Skin of body (tissue), 3 donors: ENCODE measurements at places on chromosomes 1 and 21. TPM values are rescaled to one million over a fixed set of nuclear protein-coding genes. Genes with fewer than 3 reads are reported as not detected.

The ELAPOR1 gene
- 3.5 TPM for total RNA-seq

The PADI4 gene
- 10.4 TPM for total RNA-seq

The GPR52 gene
- 3.6 TPM for total RNA-seq

The ATP6V1G3 gene
- total RNA-seq = not detected

The CSF3R gene
- 21.7 TPM for total RNA-seq

The NHLH1 gene
- total RNA-seq = 0.20 TPM

The KCNA3 gene
- 0.30 TPM for total RNA-seq

The CNR2 gene
- 0.10 TPM for total RNA-seq

The TMCO4 gene
- total RNA-seq = 6.1 TPM

- DNase-seq = no peak
Measured at GRCh38 chr1:223245411-223245810, 102.4 kb upstream of the TLR5 start.

GRCh38 chr1:195345149-195345548 is 1263.1 kb downstream of the KCNT2 start:
- no peak for DNase-seq

GRCh38 chr1:243903041-243903440 is 53.0 kb upstream of the AKT3 start:
- no peak for DNase-seq

GRCh38 chr1:211196880-211197279 is 62.3 kb upstream of the RCOR3 start:
- DNase-seq = no peak

DNA sequence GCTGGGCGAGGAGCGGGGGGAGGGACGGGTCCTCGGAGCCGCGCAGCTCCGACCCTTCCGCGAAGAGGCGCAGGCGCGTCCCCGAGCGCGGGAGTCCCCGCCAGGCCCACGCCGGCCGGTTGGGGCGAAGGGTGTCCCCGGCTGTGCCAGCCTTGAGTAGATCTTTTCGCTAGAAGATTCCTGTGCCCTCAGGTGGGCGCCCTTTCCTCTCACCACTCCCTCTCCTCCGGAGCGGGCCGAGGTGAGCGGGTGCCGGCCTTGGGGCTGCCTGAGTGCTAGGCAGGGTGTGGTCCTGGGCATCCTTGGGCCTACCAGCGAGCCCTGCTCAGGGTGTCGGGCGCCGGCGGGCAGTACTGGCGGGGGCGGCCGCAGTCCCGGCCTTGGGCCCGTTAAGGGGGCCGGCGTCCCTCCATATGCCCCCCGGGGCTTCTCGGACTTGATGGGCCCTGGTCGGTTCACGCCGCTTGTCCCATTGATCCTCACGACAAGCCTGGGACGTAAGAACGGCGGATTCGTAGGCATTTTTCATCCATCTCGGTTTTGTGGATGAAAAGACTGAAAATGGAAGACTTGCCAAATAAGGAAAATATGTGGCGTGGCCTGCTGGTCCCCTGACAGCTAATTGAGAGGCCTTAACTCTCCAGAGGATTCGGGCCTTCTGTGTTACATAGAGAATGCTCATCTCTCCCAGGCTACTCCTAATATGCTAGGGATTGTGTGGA is 712 bp downstream of the DEGS1 start:
- DNase-seq = peak; percentile 49

- no peak for DNase-seq
Measured at GRCh38 chr1:151508833-151509232, 2.4 kb upstream of the CGN start.

GRCh38 chr1:87598429-87598828 is 269.7 kb downstream of the LMO4 start:
- no peak for DNase-seq

GRCh38 chr21:42472521-42472920 is 23.5 kb downstream of the RSPH1 start:
- no peak for DNase-seq

GRCh38 chr1:158969855-158970254 is 38.5 kb downstream of the PYHIN1 start:
- no peak for DNase-seq

- no peak for DNase-seq
Measured at GRCh38 chr1:233843525-233844204, 60.8 kb upstream of the SLC35F3 start.

GRCh38 chr1:193456811-193457280 is 270.4 kb upstream of the B3GALT2 start:
- no peak for DNase-seq

DNA sequence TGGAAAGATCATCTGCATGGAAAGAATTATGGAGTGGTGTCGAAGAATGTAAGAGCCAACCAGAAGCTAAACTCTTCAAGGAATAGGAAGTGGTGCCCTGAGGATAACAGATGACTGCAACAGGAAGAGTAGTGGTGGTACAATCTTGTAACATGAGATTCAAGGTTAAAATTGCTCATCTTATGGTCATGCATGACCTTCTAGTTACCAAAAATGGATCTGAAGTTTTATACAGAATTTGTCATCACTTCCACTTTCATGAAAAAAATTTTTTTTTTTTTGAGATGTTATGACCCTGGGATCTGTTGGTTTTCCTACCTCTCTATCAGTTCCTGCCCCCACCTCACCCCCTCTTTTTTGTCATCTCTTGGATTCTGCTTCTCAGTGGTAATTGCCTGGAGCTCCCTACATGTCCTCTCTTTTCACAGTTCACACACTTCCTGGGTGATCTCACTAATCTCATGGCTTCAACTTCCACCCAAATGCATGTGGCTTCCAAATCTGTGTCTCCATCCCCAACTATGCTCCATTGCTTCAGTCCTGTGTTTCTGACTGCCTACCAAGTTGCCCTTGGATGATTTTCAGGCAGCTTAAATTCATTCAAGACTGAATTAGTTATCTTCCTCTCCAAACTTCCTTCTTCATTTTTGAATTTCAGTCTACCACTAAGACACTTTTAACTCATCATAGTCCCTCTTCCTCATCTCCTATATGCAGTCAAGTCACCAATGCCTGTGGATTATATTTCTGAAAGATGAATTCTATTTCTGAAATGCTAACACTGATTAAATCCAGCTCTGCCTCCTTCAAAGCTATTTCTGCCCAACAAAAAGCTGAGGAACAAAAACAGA is 48.4 kb downstream of the SLAMF6 start:
- DNase-seq = no peak

- no peak for DNase-seq
Measured at GRCh38 chr21:33643658-33644311, 1.5 kb downstream of the ITSN1 start.

DNA sequence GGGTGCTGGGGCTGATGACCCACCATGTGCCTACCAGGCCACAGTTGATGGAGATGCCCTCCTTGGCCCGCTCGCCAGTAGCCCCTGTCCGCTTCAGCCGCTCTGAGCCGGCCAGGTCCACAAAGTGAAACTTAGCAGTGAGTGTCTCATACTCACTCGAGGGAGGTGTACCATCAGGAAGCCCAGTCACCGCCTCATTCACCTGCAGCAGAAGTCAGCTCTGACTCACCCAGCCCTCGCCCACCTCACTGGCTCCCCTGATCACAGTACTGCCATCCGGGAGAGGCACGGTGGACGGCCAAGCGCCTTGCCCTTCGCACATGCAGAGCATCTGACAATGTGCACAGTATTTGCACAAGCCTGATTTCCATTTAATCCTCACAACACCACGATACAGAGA is 18.8 kb downstream of the KIF21B start:
- DNase-seq = no peak

- no peak for DNase-seq
Measured at GRCh38 chr1:95034506-95034905, 38.2 kb downstream of the ALG14 start.

- DNase-seq = peak; percentile 26
Measured at GRCh38 chr1:108512239-108513043, 47.5 kb upstream of the EEIG2 start.

DNA sequence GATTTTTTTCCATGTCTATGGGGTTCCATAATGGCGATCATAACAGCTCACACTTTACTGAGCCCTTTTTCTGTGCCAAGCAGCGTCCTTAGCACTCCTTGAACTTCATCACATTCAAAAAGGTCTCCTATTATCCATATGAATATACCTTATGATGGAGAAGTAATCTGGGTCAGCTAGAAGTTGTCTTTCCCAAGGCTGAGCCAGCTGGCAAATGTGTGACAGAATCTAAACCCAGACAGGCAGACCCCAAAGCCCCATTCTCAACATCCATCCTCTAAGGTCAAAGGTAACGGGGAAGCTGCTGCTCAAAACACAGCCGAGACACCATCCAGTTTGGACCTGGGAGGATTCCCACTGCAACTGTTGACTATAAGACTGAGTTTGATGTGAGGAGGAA is 249.6 kb downstream of the PRDM2 start:
- no peak for DNase-seq

DNA sequence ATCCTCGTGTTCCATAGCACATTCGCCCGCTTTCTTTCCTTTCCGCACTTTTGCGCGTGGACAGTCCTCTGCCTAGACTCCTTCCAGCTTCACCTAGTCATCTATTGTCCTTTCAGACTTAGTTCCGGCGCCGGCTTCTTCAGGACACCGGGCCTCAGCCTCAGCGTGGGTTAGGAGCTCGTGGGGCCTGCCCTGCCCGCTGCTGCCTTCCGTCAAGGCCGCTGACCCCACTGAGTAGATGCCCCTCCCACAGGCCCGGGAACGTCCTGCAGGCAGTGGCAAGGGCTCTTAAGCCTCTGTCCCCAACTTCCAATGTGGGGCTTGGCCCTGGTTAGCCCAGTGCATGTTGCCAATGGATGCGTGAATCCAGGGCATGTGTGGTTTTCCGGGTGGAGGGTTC is 11.4 kb downstream of the DMRTB1 start:
- DNase-seq = no peak

- no peak for DNase-seq
Measured at GRCh38 chr1:117814856-117815797, 114.3 kb downstream of the GDAP2 start.

DNA sequence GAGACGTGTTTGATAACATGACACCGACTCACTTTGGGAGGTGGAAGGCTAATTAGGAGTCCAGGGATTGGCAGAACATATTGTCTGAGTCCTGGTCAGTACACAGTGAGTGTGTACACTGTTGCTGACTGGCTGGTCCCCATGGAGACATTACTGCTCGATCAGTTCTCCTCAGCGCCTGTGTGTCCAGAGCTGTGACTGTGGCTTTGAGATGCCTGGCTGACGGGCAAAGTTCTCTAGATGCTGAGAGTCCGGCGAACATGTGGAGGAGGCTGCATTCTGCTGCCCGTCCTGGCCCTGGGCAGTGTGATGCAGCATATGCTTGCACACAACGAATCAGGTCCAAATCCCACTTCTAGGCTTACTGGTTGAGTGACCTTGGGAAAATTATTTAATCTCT is 280.1 kb upstream of the ST6GALNAC5 start:
- DNase-seq = no peak

GRCh38 chr1:111471012-111471411 is 2.8 kb upstream of the C1orf162 start:
- no peak for DNase-seq

DNA sequence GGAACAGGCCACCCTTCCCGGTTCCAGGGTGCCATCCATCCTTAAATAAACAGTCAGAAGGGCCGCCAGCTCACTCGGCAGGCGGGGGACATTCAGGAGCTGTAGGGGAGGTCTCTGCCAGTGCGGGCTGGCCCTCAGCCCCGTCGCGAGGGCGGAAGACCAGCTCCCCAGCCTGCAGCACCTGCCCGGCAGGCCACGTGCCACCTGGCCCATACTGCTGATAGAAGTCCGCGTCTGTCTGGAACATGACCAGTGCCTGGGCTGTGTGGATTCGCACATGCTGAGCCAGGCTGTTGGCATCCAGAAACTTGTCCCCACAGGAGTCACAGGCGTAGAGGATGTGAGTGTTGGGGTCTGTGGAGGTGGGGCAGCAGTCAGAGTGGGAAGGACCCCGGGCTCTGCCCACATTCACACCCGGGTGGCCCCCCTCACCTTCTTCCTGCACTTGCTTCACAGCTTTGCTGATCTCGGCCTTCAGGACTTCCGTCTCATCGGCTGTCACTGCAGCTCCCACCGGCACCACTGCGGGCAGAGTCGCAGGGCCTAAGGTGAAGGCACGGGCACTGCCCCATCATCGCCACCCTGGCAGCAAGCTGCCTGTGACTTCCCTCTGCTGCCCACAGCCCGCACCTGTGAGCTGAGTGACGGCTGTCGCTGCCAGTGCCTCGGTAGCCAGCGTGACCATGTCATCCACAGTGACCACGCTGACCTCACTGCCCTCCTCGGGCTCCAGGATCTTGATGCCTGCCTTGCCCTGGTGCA is 33.8 kb downstream of the ZBTB17 start:
- DNase-seq = no peak

DNA sequence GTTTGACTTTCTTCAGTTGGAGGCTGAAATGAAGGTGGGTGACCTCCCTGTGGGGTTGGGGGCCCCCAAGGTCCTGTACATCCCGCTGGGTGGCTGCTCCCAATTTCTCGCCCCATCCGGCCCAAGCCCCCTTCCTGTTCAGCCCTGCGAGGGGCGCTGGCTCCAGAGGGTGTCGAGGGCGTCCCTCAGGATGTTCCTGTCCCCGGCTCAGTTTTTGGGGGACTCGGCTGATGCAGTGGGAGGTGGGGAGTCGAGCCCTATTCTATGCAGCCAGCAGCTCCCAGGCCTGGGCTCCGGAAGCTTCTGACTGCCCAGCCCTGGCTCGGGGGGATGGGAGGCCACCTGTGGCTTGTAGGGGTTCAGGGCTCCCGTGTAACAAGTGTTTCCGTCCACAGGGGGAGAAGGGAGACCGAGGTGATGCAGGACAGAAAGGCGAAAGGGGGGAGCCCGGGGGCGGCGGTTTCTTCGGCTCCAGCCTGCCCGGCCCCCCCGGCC is 38.2 kb downstream of the SLC19A1 start:
- no peak for DNase-seq

GRCh38 chr1:42177541-42177981 is 13.0 kb upstream of the GUCA2A start:
- peak; percentile 12 for DNase-seq

GRCh38 chr1:203534526-203534925 is 40.6 kb downstream of the OPTC start:
- no peak for DNase-seq

DNA sequence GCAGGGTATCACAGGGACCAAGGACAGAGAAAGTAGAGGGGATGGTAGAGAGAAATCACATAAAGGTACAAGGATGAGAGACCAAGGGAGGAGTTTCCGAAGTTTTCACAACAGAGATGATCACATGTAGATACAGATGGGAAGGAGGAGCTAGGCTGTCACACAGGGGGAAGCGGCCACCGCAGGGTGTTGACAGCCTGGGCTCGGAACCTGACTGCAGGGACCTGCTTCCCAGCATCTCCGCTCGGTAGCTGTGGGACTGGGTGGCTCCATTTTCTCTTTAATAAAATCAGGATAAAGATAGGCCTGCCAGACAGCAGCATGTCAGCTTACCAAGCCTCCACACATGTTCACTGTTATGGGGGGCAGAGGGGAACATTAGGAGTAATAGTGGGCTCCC is 32.3 kb downstream of the CDCA8 start:
- no peak for DNase-seq

- no peak for DNase-seq
Measured at GRCh38 chr1:185406006-185406690, 89.1 kb upstream of the IVNS1ABP start.
